Astrocyte of the hippocampus (primary cell): ENCODE measurements at places on chromosomes 16 and 17.

DNA sequence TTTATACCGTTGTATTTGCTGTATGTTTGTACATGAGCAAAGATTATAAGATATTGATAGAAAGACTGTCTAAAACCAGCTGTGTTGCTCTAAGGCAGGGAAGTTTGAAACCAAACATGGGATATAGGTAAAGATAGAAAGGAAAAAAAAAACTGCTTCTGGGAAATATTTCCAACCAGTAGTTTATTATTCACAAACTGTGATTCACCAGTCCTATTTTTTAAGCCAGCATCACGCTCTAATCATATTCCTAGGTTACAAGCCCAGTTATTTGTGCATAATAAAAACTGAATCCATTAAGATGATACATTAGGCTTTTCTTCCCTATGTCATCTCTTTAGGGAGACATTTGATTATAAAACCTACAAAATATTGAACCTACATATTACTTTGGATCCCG lies 4.0 kb downstream of the ERN1 start:
- no peak for DNase-seq

- no peak for DNase-seq
Measured at GRCh38 chr17:76789235-76789788, 51.4 kb downstream of the MFSD11 start.

DNA sequence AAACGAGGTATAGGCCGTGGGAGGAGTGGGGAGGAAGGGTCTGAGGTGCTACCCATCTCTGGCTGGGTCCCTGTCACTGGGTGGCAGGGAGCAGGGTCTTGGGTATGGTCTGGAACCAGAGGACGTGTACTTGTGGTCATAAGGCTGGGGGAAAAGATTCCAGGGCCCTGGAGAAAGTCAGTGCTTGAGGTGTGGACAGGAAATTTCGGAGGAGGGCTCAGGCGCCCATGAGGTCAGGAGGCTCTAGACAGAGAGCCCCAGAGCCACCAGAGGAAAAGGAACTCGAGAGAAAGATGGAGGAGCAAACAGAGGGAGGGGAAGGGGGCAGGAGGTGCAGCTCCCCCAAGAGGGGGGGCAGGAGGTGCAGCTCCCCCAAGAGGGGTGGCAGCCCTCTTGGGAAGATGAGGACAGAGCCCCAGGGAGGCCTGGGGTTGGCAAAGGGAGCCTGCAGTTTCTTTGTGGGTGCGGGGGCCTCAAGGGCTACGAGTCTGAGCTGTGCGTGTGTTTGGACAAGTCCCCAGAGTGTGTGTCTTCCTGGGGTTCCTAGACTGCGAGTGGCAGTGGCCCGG lies 683 bp upstream of the SLC7A6 start:
- no peak for DNase-seq

DNA sequence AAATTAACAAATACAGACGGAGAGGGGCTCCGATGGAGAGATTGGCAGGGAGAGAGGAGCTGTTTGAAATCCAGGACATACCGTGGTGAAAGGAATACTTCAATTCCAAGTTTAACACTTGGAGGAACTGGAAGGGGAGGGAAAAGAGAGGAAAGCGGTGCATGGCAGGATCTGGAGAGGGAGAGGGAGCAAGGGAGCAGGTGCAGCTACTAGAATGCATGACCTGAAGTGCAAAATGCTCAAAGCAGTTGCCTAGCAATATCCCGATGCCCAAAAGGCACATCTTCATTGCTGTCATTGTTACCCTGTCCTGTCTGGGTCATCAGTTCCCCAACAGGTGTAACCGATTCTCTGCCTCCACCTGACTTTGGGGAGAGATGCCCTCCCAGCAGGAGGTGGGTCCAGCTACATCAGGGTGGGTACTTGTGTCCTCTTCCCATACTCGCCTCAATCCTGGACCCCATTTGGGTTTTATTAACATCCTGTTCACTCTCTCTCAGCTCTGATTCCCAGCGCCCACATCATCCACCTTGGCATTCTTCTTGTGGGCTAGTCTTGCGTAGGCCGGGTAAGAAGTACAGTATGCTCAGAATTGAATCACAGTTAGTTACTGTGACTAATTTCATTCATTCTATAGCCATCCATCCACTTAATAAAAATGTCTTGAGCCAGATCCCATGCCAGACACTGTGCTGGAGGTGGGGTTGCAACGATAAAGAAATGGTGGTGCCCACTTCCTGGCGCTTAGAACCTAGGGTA lies 37.4 kb upstream of the EMP2 start:
- no peak for DNase-seq

- no peak for DNase-seq
Measured at GRCh38 chr17:16100737-16101400, 101.2 kb downstream of the TTC19 start.

DNA sequence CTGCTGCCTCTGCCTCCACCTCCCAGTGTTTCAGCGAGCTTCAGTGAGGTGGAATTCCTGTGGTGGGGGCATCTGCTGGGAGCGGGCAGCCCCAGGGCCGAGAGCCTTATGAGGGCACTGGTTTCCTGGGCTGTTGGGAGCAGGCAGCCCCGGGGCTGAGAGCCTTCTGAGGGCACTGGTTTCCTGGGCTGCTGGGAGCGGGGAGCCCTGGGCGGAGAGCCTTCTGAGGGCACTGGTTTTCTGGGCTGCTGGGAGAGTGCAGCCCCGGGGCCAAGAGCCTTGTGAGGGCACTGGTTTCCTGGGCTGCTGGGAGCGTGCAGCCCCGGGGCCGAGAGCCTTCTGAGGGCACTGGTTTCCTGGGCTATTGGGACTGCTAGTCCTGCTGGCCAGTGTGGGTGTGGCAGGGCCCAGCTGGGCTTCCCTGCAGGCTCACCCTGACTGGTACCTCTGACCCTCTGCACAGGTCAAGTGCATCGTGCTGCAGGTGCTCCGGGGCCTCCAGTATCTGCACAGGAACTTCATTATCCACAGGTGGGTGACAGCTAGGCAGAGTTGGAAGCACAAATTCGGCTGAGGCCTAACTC lies 5.6 kb downstream of the CDK10 start:
- DNase-seq: no peak

DNA sequence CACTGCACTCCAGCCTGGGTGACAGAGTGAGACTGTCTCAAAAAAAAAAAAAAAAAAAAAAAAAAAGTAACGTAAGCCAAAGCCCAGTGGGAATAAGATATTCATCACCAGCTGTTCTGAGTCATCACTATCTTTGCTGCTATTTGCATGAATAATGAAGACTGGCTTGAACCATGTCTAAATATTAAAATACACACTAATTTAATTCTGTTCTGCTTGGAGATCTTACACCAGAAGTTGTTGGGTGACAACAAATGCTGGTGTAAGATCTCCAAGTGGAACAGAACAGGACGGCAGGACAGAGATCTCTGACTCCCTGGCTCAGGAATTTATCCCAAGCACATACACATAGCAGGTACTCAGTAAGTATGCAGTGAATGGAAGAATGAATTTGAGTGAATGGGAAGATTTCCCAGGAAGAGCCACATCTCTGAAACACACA lies 19.6 kb downstream of the DNAH17 start:
- DNase-seq: peak; percentile 46

DNA sequence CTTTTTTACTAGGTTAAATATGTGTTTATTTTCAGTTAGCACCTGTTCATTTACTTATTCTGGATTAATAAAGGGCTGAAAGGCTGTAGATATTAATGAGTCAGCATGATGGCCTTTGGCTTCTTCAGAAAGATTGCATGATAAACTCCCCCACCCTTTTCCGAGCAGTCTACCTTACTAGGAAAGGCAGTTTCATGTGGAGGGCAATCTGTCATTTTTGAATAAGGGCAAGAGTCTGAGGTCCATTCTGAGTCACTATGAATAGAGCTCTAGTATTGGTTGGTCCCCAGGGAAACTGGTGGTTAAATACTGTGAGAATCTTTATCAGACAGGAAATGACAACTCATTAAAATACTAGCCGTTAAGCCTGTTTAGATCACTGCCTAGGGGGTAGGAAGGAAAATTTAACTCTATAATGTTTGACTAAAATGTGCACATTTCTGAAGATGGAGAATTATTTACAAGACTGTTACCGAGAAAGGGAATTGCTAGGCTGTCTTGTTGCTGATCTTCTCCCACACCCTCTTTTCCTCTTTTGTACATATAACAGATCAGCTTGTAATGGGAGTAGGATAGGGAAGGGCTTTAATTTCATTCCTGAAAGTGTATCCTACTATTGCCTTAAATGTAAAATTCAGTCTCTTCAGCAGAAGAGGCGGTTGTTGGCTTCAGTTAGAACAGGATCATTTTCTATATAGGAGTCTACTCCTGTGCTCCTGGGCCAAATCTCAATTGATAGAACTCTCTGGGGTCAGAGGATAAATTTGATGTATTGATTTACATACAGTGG lies 63.3 kb downstream of the TUBD1 start:
- DNase-seq: peak; percentile 95

GRCh38 chr16:29868396-29869009 lies 5.5 kb upstream of the CDIPT start:
- DNase-seq: no peak

DNA sequence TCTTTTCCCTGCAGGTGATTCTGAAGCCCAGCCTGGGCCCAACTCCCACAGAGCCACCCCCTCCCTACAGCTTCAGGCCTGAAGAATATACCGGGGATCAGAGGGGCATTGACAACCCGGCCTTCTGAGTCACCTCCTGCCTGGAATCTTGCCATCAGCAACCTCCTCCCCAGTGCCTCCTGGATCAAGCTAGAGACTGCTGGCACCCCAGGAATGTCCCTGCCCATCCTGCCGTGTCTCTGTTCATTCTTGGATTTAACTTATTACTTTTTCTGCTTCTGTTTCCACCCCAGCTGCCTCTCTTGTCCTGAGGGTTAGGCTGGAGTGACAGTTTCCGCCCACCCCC lies 4.9 kb downstream of the TMEM92 start:
- DNase-seq: peak; percentile 55

DNA sequence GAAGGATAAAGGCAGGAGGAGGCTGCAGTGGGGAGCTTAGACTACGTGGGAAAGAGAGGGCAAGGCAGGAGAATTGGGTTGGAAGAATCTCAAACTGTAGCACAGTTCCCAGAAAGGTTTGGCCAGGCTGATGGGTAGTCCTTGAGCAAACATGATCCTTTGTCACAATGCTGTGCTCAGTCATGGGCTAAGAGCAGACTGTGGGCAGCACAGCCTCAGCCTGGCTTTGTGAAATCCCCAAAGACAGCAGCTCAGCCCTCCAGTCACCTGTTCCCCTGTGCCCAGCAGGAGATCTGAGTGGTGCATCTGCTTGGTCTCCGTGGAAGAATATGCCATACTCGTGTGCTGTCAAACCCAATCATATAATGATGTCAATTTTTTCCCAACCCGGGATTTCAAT lies 10.6 kb upstream of the ENGASE start:
- DNase-seq: no peak
